Activated CD4-positive, alpha-beta T cell treated with anti-CD3 and anti-CD28 coated beads, Interleukin-10, Interleukin-2, amounts not matched to agents 100 ng/mL and 50 ng/mL, durations not matched to agents 16 hours and 8 hours (primary cell): ENCODE measurements at places on chromosomes 7 and 10.

DNA sequence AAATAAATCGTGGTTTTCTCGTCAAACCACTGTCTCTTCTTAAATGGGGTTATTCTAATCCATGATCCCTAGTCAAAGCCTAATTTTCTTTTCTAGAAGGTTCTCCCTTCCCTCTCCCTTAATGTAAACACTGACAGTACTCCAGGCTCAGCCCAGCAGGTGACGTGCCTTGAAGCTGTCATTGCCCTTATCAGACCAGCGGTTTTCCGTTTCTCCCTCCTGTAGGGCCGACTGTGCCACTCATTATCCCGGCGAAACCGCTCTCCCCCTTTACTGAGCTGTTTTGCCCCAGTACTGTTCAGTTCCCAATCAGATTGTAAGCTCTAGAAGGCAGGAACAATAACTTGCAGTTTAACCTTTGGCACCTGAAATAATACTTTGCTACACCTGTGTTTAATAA lies 153.5 kb upstream of the RHEB start:
- DNase-seq: no peak

GRCh38 chr7:68828575-68828974 lies 769.7 kb upstream of the AUTS2 start:
- DNase-seq: no peak

DNA sequence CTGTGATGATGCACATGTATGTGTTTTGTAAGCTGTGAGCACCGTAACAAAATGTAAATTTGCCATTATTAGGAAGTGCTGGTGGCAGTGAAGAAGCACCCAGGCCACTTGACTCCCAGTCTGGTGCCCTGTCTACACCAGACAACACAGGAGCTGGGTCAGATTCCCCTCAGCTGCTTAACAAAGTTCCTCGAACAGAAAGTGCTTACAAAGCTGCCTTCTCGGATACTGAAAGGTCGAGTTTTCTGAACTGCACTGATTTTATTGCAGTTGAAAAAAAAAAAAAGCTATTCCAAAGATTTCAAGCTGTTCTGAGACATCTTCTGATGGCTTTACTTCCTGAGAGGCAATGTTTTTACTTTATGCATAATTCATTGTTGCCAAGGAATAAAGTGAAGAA lies 71.1 kb downstream of the ATAD1 start:
- no peak for DNase-seq

- DNase-seq: no peak
Measured at GRCh38 chr7:31663072-31663471, 23.9 kb upstream of the PPP1R17 start.

DNA sequence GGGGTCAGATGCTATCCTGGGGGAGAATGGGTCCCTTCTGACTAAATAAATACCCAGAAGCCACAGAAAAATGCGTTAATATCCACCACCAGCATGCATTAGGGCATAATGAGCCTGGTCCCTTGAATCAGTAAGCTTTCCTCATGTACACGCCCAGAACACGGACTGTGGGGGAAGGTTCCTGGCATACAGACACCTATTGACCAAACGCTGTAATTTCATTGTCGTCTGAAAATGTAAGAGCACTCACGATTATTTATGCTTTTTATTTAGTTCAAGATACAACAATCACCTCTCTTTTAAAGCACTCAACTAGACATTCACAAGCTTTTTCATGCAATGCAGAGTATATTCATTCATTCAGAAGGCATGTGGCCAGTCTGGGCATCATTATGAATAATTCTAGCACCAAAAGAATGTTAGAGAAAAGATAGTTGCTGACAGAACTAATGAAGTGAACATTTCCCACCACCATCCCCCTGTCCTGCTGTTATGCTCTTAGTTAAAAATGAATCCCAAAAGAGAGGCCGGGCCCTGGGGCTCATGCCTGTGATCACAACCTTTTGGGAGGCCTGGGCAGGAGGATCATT lies 101.0 kb downstream of the SVIL start:
- no peak for DNase-seq

GRCh38 chr10:8404721-8405120 lies 350.2 kb downstream of the GATA3 start:
- peak; percentile 85 for DNase-seq

GRCh38 chr7:99111591-99111990 lies 32.3 kb downstream of the SMURF1 start:
- no peak for DNase-seq

- DNase-seq: no peak
Measured at GRCh38 chr10:125689955-125690569, 7.1 kb upstream of the TEX36 start.

DNA sequence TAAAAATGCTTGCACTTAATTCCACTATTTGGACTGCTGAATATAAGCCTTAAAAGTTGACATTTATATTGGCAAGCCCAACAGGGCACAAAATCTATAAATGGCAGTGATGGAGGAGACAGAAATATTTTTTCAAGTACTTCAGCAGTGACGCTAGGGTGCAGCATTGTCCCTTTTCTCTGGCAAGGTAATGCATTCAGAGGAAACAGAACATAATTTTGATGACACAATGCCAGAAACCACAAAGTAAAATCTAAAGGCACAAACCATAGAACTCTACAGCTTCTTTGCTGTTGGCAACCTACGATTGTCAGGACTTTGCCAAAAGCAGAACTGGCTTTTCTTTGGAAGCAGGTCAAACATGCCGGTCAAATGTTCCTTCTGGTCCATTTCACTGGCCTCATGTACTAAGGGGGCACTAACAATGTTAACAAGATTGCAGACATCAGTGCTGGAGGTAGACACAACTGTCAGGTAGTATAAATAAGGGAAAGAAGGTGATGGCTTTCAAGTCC lies 30.9 kb upstream of the FAM133B start:
- peak; percentile 92 for DNase-seq

- DNase-seq: no peak
Measured at GRCh38 chr10:15436696-15437095, 65.6 kb upstream of the FAM171A1 start.

DNA sequence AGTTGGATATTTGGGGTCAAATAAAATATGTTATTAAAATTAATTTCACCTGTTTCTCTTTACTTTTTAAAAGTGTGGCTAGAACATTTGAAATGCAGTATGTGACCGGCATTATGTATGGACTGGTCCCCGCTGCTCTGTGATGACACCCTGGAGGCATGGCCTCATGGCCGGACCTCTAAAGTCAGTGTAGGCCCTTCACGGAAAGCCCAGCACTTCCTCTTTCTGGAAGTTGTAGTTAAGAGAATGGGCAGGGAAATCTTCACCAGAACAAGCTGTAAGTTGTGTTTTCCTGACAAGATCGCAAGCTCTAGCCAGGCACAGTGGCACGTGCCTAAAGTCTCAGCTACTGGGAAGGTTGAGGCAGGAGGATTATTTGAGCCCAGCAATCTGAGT lies 38.3 kb upstream of the SRGN start:
- DNase-seq: no peak
